Activated naive CD8-positive, alpha-beta T cell treated with anti-CD3 and anti-CD28 coated beads, Interleukin-2, amount 50 U/mL, for 24 hours (primary cell): ENCODE measurements at places on chromosomes 12 and 14.

GRCh38 chr12:26466726-26467125, 271.4 kb downstream of the SSPN start:
- no peak for DNase-seq

- peak; percentile 64 for DNase-seq
Observed at GRCh38 chr14:64465191-64465822, at the start of gene AKAP5. Gene AKAP5 (plus strand): TSS chr14:64465499. CDS start chr14:64468395, 2,896 bp downstream.

DNA sequence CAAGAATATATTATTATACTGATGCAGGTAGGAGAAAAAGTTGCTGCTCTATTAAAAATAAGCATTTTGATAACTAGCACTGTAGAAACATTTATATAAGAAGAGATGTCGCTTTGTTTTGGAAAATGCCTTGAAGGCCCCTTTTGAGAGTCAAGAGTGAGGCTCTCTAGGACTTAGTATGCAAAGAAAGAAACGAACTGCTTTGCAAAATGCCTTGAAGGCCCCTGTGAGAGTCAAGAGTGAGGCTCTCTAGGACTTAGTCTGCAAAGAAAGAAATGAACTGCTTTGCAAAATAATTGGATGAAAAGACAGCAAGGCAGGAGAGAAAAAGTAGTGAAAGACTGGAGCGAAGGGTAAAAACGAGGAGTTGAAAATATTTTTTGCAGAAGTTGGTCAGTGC, 65.9 kb downstream of the AVPR1A start:
- DNase-seq = no peak

GRCh38 chr12:77575376-77575919, 255.2 kb upstream of the NAV3 start:
- no peak for DNase-seq

GRCh38 chr12:130058926-130059472, 103.3 kb upstream of the FZD10 start:
- no peak for DNase-seq

DNA sequence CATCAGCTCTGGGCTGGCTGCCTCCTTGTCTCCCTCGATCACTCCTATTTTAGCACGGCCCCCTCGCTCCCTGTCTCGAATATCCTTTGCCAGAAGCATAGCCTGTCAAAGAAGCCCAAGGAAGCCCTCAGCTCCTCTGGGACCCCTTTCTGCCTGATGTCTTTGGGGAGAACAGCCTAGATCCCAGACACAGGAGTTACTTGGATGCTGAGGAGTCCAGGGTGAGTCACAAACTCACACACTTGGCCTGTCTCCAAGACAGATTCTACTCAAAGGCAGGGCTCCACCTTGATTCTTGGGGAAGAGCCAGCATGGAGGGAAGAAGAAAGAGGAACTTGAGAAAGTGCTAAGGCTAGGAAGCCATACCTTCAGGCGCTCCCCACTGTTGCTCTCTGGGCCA, 8.1 kb downstream of the AVIL start:
- no peak for DNase-seq

- DNase-seq = no peak
Observed at GRCh38 chr14:96588410-96589257, 86.5 kb downstream of the PAPOLA start.

- no peak for DNase-seq
Observed at GRCh38 chr14:101315802-101316296, 245.4 kb upstream of the DIO3 start.

DNA sequence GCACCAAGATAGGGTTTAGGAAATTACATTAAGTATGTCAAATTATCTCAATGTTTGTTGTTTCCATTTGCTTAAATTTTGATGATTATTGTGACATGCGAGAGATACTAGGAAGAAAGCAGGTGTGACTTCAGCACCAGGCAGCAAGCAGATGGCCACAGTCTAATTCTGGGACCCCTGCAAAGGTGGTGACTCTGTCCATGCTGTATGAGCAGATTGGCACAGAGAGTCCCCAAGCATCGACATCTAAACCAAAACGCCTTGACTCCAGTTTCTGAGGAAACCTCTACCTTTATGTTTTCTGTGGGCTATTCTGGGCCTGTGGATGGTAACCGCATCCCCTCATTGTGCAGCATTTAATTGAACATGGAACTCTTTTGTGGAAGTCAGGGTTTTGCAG, 670.1 kb upstream of the TMEM132C start:
- no peak for DNase-seq

DNA sequence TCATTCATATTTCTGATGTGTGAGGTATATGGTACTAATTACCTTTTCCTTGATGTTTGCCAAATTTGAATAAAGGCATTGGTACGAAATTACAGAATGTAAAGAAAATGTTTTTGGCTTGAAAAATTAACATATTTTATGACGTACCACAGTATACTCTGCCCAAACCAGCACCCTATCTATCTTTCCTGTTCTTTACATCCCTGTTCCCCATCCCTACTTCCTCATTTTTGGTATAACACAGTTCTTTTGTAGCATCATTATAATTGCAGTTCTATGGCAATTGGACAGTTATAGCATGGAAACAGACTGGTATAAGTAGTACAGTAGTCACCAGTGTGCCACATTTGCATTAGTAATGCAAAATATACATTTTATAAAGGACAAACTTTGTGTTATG, 7.0 kb upstream of the CCT2 start:
- no peak for DNase-seq

DNA sequence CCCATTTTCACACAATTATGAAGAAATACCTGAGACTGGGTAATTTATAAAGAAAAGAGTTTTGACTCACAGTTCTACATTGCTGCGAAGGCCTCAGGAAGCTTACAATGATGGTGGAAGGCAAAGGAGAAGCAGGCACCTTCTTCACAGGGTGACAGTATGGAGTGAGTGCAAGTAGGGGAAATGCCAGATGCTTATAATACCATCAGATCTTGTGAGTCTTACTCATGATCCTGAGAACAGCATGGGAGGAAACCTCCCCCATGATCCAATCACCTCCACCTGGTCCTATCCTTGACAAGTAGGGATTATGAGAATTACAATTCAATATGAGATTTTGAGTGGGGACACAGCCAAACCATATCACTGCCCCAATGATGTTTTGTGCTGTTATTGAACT, 189.3 kb upstream of the CRY1 start:
- no peak for DNase-seq

DNA sequence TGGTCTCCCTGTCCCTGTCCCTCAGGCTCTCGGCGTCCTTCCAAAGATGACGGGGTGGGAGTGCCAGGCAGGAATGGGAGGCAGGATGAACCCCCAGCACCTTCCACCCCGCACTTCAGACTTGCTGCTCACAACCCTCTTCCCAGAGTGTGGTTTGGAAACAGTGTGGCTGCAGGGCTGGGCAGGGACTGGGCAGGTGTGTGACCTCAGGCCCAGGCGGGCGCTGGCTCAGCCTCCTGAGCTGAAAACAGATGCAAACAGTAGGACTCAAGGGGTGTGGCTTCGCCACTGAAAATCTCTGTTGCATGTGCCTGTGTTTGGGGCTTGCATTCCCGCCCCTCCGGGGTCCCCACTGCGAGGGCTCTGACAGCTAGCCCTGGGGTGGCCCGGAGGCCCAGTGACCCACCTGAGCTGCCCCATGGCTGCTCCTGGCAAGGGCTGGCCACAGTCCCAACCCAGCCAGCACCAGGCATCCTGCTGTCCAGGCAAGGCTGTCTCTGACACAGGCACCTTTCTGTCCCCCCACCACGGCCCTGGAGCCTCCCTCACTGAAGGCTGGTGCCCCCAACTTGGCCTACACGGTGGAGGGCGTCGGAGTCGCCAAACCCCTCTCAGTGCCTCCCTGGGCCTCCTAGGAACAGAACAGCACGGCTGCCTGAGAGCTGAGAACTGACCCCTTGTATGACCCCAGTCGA, 46.1 kb downstream of the BEGAIN start:
- DNase-seq = no peak
